Activated naive CD8-positive, alpha-beta T cell treated with anti-CD3 and anti-CD28 coated beads, Interleukin-2, amount 50 U/mL, for 24 hours (primary cell): ENCODE measurements at places on chromosomes 16 and 17.

DNA sequence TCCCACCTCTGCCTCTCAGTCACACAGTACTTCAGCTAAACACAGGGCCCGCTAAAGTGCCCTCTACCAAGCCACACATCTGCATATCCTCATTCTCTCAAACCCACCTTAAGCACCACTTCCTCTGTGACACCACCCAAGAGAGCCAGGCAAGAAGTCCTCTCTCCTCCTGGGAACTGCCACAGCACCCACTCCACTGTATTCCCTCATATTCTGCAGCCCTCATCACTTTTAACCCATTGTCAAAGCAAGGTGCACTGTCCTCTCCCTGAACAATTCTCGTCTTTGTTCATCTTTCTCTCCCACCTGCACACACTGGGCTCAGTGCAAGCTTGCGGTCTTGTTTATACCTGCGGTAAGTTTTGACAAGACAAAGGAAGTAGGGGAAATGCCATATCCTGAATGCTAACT is 13.6 kb downstream of the CHD9 start:
- peak; percentile 5 for DNase-seq

- no peak for DNase-seq
These were observed 31.8 kb upstream of the TMEM132E start for GRCh38 chr17:34547453-34548063.

- no peak for DNase-seq
These were observed 1.7 kb upstream of the NLRC5 start for GRCh38 chr16:56987692-56988091.

DNA sequence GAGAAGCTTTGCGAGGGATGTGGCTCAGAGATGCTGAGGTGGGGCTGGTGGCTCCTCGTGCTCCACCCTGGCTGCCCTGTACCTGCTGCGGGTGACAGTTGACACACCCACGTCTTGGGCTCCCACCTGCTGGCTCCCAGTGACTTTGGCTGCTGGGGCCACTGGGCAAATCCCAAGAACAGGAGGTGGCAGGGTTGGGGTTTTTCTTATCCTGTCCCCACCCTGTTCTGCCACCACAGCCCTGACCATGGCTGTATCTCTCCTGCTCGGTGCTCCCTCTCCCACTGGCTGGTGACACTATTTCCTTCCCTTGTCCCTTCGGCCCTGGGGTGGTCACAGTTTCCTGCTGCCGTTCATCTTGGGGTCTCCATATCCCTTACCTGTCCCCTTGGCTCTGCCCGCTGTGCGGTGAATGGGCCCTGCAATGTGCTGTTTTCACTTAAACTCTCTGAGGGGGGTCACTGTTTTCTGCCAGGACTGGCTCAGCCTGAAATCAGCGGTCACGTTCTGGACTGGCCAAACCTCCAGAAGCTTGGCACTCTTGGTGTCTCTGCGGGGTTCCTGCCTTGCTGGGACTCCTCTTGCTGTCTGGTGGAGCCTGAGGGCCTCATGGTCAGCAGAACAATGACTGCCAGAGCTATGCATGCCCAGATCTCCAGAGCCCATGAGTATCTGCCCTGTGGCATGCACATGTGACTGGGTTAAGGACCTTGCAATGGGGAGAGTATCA is 144.2 kb downstream of the IRF8 start:
- no peak for DNase-seq

GRCh38 chr16:84795329-84796053 is 24.3 kb upstream of the CRISPLD2 start:
- DNase-seq = no peak

- no peak for DNase-seq
These were observed 17.7 kb downstream of the PRAC1 start for GRCh38 chr17:48704361-48705248.

GRCh38 chr17:76994237-76994637 is 126.0 kb downstream of the MGAT5B start:
- no peak for DNase-seq

DNA sequence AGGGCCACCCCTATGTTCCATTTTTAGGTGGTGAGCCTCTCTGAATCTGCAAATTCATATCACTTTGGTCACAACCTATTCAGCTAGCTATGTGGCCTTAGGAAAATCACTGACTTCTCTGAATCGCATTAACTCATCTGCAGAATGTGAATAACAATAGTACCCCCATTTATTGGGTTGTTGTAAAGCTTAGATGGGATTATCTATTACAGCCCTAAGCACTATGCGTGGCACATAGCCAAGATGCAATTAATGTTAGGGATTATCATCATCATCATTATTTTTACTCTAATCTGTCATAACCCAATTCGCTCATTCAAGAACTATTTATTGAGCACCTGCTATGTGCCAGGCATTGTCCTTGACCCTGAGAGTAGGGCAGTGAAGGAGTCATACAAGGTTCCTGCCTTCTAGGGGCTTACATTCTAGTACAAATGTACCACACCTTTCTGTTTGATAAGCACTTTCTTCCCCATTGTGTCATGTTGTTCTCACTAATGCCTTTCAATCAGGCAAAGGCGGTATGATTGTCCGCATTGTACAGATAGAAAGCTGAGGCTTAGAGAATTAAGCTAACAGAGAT is 38.5 kb downstream of the CHD9 start:
- no peak for DNase-seq

- no peak for DNase-seq
These were observed 195.4 kb downstream of the C16orf95 start for GRCh38 chr16:87121816-87122215.

DNA sequence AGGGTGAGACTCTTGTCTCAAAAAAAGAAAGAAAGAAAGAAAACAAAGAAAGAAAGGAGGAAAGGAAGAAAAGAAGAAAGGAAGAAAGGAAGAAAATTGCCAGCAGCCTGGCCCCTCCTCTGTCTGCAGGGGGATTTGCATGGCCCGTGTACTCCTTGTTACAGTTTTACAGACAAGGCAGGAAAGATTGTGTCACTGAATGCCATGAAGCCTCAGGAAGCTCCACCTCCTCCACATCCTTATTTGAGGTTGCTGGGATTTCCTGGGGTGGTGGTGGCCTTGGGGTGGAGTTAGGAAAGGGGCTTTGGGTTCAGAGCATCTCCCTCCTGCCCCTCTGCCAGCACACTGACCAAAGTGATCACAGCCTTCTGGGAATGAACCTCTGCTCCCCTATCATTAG is 23.6 kb downstream of the CFAP20 start:
- DNase-seq = no peak

DNA sequence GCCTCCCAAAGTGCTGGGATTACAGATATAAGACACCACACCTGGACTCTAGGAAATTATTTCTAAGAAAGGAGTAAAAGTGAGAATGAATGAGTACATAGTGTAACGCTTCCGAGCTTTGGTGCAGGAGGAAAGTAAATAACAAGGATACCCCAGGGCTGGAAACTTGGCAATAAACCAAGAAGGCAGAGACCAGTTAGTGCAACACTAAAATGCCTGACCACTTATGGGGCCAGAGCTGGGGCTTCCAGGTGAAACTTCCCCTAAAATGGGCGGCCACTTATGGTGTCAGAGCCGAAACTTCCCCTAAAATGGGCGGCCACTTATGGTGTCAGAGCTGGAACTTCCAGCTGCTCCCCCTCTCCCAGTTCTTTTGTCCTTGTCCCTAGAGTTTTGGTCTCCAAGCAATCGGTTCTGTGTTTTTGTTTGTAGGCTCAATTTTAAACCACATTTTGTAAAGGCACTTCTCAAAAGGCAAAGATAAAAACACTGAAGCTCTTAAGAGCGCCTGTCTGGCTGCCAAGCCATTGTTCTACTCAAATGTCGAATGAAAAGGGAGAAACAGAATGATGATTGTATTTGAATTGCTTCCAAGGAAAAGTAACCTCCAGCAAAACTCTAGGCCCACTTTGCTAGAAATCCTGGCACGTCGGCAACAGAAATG is 63.9 kb downstream of the NXN start:
- no peak for DNase-seq

DNA sequence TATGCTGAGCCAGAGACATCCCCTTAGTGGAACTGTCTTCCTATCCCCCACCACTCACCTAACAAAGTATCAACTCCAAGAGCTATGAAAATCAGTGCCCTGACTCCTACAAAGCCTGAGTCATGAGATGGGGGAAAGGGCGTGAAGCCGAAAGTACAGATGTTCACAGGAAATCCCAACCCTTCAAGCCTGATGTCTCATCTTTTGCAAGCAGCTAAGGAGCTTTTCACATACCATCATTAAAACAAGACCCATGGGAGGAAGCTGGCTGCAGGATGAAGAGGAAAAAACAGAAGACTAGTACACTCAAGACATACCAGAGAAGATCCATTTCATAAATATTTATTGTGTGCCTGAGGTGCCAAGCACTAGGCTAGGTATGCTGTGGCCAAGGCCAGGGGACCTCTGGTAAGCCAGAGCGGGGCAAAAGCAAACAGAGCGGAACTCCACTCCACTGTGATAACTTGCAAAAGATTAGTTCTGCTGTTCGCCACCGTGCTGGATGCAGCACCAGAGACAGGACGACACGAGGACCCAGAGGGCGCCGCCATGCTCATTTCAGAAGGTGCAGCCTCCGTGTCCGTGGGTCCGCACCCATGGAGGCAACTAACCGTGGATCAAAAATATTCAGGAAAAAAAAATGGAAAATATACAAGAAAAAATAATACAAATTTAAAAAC is 4.5 kb upstream of the MNT start:
- no peak for DNase-seq
